ENCODE measurements at places on chromosomes 2 and 18.

- no peak for DNase-seq
Observed at GRCh38 chr2:176466918-176467452, 197.7 kb downstream of the MTX2 start.

GRCh38 chr2:172046866-172047565 is 38.3 kb upstream of the DLX1 start:
- no peak for DNase-seq

DNA sequence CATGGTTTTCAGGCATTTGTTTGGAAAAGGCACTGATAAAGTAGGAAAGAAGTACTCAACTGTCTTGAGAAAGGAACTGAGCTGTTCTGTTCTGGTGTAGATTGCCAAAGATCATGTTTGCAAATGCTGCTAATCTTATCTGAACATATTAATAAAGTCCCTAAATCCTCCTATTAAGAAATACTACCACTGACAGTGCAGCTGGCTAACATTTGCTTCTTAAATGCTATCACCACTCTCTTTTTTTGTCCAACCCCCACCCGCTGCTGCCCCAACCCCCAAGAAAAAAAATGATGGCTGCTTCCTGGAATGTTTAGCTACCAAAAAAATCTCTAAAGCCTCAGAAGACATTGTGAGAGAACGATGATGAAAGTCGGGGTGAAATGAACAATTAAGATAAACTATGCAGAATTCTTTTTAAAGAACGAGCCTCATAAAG is 130.7 kb downstream of the CCBE1 start:
- DNase-seq, result peak; percentile 88

DNA sequence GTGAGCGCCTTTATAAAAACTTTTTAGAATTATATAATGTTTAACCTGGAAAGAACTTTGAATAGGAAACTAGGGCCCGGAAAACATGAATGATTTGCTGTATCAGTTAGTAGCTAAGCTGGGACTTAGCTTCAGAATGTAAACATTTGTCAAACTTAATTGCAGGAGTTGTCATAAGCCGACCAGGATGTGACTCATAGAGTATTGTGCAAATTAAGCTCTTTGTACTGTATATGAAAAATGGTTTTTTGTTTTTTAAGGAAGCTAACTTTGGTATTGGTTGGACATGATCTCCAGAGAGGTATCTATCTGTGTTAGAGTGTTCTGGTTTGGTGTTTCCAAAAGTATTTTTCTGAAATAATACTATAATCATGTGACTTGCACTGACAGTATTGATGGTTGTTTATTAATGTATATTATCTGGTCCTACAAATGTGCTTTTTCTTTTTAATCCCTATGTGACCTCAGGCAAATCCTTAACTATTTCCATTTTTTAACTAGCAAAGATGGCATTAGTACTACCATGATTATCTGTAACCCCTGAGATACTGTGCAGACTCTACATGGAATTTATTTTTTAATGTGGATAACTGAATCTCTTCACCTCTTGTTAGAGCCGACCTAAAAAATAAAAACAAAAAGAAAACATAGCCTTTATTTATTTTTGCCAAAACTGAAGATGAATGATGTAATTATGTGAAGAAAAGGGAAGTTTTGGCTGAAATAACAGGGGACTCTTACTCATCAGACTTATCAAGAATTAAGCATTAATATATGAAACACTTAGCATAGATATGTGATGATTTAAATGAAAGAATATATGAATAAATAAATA is 11.7 kb downstream of the YIPF4 start:
- DNase-seq, result peak; percentile 61

DNA sequence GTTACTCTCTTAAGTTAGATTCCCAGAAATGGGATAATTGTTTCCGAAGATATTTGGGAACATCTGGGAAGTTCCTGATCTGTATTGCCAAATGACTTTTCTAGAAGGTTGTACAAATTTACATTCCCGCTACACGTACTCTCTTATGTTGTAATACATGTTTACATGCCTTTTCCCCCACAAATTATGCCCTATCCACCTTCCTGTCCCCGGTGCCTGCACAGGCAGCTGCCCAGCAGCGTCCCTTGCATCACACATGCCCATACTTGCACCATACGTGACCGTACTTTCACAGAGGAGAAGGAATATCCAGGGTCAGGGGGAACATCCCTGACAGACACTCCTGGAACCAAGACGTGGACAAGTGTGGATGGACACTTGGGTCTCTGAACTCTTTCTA is 24.2 kb upstream of the KLF11 start:
- no peak for DNase-seq

DNA sequence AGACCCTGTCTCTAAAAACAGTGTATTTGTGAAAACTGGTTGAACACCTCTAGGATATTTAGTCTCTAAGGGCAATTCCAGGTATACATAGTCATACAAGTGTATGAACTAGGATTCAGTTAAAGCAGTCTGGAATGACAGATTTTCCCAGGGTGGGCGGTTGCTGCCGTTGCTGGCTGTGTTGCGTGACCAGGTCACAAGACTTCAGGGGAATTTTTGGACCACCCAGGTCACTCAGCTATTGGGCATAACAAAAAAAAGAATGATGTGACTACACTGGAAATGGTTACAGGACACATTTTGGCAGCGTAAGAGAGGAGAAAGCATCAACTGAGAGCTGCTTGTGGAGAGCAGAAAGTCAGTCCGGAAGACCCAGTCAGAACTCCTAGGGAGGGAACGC is 58.0 kb upstream of the ZBTB7C start:
- DNase-seq, result no peak

DNA sequence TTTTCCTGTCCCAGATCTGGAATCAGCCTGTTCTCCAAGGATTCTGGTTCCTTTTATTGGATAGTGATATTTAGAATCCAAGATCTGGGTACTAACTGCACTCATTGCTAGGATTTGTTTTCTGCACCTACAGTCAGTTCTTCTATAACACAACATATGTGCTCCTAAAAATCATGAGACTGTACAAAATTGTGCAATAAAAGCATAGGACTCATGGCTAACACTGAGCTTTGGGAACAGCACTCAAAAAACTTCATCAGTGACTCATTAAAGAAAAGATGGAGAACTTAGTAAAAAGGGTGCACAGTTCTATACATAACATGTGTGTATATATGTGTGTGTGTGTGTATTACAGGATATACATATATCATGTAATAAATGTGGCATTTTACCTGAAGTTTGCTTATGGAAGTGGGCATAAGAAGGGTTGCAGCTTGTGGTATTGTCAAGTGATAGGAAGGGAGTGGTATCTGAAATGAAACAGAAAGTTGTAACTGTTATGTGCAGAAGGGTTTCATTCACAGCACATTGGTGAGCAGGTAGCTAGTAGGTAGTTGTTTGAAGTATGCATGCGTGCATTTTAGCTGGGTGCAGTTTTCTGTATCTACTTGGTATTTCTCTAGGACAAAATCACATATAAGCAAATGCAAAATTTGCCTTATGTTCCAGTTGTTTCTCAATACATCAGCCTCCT is 5.9 kb upstream of the SCYGR2 start:
- no peak for DNase-seq

DNA sequence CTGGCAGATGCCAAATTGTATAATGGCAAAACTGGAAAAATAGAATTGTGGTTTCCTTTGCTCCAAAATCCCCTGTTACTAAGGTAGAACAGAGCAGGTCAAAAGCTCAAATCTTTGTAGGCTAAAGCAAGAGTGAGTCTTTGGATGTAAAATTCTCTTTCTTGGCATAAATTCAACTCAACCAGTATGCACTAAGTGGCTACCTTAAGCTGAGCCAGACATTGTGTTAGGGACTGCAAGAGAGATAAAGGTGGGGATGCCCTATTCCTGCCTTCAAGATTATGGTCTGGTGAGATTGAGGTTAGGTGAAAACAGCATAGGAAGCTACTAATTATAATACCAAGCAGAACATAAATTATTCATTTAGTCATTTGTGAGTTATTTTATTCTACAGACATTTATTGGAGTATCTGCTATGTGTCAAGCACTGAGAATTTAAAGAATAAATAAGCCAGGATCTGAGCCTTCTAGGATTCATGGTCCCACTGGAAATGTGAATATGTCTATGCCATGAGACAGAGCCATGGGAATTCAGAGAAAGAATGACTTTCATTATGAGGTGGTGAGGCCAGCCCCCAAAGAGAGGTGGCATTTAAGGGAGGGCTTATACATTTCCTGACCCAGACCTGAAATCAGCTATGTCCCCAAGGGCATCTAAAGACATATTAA is 198.0 kb upstream of the NCKAP5 start:
- DNase-seq, result peak; percentile 42

DNA sequence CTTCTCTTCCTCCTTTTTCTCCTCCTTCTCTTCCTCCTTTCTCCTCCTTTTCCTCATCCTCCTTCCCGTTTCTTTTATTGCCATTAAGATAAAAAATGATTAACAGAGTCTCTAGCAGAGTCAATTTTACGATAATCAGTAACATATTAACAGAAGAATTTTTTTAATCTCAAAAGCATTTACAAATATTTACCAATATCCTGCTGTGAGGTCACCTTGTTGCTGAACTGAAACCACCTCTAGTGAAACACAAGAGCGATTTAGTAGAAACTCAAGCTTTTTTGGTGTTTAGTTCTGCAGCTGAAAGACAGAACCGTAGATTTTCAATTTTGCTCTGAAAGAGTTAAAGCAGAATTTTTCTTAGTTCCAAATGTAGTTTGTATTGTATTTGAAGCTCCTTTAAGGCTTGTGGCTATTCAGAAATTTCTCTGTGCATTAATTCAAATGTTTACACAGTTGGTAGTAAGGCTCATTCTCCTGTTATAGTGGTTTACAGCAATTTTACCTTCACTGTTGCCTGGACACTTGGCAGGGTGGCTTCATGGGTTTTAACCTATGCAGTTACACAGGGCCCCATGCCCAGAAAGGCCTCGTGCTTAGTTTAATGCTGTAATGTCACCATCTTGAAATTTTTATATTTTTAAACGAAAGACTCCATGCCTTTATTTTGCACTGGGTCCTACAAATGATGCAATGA is 1106.6 kb upstream of the FAM98A start:
- DNase-seq, result no peak

GRCh38 chr2:162243294-162243693 is at the start of gene FAP:
Gene FAP, minus strand, starts transcription at chr2:162243445. Its CDS starts 118 bp downstream, at chr2:162243327.
- peak; percentile 97 for DNase-seq

- no peak for DNase-seq
Observed at GRCh38 chr18:25669741-25670140, 317.8 kb upstream of the ZNF521 start.

DNA sequence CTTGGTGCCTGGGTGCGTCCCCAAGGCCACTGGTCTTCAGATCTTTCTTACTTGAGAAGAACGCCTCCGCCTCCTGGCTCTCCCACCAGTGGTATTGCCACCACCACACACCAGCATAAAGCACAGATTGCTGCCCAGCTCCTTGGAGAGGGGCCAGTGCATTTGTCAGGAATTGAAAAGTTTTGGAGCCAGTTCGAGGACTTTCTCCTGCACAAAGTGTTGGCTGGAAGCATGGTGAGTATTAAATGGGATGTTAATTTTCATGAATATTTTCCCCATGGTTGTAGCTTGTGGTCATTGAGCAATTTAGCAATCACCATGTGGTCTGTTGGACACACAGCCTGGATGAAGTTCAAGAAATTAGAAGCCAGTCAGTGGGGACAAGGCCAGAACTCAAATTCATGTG is 684.6 kb upstream of the FANCL start:
- DNase-seq, result peak; percentile 79

DNA sequence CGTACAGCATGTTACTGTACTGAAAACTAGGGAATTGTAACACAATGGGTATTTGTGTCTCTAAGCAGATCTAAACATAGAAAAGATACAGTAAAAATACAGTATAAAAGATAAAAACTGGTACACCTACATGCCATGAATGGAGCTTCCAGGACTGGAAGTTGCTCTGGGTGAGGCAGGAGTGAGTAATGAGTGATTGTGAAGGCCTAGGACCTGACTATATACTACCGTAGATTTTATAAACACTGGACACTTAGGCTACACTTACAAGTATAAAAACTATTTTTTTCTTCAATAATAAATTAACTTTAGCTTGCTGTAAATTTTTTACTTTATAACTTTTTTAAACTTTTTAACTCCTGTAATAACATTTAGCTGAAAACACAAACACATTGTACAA is 324.4 kb upstream of the TNP1 start:
- DNase-seq, result no peak

GRCh38 chr18:74234326-74235171 is 57.2 kb downstream of the CYB5A start:
- peak; percentile 76 for DNase-seq

- no peak for DNase-seq
Observed at GRCh38 chr18:69208545-69208944, 192.1 kb upstream of the DOK6 start.

- DNase-seq, result no peak
Observed at GRCh38 chr2:148832637-148833036, 42.4 kb upstream of the KIF5C start.

DNA sequence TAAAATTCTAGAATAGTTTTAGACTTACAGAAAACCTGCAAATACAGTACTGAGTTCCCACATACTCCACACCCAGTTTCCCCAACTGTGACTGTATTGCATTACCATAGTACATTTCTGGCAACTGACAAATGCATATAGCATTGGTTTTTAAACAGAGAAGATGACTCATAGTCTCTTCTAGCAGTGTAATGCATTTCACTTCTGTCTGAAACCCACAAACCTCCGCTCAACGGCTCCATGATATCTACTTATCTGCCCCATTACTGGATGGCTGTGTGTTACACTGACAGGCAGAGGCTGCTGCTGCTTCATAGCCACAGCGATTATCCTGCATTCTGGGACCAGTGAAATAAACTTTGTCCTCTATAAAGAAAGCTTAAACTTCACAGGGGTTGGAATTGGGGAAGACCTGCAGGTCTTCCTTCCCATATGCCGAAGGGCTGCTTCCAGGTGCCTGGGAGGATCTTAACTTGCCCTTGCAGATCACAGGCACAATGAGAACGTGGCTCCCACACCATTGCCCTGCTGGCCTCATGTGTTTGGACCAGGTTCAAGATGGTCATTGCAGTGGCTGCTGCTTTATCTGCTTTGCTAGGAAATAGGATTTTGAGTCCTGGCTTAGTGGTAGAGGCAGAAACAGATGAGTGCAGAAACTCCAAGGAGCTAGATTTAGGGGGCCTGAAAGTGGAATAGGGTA is 742.6 kb upstream of the HS6ST1 start:
- peak; percentile 84 for DNase-seq

DNA sequence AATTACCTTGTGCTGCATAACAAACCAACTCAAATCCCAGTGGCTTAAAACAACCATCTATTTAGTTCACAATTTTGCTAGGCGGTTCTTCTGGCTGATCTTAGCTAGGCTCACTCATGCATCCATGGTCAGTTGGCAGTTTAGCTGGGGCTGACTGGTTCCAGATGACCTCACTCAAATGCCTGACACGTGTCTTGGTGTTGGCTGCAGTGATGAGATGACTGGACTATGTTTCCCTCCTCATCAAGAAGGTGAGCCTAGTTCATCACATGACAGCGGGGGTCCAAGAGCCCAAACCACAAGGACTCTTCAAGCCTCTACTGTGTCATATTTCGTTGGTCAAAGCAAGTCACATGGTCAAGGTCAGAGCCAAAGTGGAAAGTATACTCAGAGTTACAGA is 42.7 kb upstream of the ACTR3 start:
- DNase-seq, result no peak

DNA sequence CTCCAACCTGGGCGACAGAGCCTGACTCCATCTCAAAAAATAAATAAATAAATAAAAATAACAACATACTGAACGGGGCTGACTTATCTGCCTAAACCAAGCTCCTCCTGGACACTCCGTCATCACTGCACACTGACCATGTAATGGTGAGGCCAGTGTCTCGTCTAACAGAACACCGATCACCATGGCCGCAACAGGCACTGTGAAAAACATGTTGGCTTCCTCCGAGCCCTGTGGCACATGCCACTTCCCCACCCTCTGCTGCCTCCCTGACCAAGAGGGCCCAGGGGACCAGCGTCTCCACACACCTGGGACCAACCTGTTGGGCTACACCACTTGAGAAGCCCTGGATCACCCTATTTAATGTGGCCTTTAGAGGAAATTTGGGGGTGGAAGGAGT is 33.9 kb downstream of the ZNF516 start:
- no peak for DNase-seq
